ENCODE measurements at places on chromosomes 11 and 22.

GRCh38 chr11:27777033-27777432, 76.8 kb upstream of the BDNF start:
- DNase-seq = no peak

GRCh38 chr11:61066645-61067044, 35.6 kb upstream of the CD5 start:
- DNase-seq = no peak

DNA sequence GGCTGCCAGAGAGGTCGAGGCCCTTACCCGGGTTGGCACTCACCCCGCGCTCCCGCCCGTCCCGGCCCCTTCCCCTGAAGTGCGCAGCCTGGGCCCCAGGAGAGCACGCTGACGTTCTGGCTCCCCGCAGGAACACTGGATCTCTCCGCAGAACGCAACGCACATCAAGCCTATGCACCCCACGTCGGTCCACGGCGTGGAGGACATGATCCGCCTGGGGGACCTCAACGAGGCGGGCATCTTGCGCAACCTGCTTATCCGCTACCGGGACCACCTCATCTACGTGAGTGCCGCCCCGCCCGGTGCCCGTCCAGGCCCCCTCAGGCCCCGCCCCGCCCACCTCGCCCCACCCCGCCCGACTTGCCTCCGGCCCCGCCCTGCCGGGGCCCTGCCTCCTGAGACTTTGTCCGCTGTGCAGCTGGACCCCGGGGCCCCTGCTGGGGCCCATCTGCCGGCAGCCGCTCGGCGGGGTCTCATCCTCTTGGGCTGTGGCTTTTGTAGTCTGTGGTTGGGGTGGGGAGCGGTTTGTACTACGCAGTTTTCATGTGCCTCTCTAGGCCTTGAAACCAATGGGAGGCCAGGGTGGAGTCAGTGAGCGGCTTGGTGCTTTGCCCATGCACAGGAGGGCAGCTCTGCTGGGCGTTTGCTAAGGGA, 19.7 kb downstream of the MYO7A start:
- peak; percentile 20 for DNase-seq

GRCh38 chr22:35489239-35489638, 51.4 kb upstream of the RASD2 start:
- no peak for DNase-seq

DNA sequence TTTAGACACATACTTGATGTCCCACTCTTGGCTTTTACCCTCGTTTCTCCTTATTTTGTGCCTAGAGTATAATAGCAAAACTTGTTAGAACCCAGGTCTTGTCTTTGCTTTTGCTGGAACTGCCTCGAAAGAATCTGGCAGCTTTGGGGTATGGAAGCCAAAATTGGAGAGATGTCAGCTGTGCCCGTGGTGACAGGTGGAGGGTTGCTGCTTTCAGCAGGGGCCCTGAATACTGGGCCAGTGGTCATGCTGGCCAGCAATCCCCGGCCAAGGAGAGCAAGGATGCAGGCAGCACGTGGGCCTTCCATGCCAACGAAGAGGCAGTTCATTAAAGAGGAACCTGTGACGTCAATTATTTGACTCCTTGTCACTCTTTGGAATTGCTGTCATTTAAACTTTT, 181.1 kb downstream of the HIPK3 start:
- DNase-seq = no peak

DNA sequence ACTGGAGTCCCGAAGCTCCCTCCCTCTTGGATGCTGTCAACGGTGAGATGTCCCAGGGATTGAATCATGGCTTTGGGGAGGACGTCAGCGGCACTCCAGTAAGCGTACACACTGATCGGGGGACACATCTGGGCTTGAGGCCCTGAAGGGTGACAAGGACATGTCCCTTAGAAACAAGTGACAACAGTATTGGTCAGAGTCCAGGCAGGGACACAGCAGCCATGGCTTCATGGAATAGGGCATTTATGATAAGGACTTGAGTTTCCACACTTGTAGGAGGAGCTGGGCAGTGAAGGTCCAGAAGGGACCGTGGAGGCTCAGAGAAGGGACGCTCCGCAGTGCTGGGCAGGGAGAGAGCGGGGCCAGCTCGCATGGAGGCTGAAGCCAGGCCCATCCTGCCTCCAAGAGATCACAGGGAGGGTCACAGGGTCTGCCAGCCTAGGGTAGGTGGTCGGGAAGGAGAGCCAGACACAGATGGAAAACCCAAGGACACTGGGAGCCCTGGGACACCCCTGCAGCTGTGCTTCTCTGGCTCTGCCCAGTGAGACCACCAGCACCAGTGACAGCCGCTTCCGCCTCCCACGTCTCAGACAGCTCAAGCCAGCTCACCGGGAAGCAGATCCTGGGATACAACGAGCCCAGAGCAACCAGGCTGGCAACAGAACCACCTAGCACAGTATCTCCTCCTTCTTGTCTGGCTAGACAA, 22.9 kb upstream of the RFPL3 start:
- DNase-seq = no peak

GRCh38 chr11:78576549-78577097, 2.0 kb upstream of the NARS2 start:
- DNase-seq = no peak

DNA sequence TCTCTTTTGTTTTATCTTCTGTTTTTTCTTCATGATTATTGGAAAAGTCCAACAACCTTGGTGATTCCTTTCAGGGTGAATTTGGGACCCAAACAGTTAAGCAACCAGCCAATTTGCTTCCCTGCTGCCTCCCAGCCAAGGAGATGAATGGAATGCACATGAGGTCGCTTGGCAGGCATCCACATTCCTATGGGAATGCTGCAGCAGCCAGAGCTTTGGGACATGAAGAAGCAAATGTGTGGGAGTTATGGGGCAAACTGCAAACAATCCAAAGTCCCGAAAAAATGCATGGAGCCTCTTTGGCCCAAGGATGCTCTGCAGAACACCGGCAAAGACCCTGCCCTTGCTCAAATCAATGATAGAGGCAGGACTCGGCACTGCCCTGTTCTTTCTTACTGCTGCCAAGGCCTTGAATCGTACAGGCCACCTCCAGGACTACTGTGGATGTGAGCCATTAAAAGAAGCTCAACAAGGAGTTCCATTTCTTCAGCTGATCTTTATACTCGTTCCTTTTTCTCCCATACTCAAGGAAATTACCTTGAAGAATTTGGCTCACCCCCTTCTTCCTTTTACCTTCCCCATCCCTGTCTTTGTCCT, 117.3 kb upstream of the TEAD1 start:
- no peak for DNase-seq

DNA sequence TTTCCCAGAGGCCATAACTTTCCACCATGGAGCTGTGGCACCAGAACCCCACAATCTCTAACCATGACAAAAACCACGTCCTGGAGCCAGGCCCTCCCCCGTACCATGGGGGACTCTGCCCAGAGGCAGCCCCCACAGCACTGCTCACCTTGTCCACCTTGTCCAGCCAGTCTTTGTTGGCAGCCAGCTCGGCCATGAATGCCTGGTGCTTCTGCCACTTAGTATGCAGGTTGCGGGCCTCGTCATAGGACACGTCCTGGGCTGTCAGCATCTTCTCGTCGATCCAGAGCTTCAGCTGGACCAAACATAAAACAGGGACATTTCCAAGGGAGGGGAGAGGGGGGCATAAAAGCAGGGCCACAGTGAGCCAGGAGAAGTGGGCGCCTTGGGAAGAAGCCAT, 20.8 kb upstream of the RBM4B start:
- no peak for DNase-seq

GRCh38 chr11:123377355-123377754, 52.7 kb upstream of the GRAMD1B start:
- no peak for DNase-seq

DNA sequence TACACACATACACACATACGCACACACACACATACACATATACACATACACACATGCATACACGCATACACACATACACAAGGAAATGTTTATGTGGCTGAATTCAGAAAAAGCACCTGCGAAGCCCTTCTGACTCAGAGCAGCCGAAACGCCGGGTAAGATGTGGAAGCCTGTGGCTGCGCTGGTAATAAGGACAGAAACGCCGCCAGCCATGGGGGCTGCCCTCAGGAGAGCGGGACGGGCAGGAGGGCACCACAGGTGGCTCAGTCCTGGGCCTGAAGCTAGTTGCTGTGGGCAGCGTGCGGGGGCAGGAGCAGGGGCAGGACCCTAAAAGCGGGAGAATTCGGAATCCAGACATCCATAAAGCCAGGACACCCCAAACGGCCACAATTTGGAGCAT, 378.3 kb downstream of the BRD1 start:
- no peak for DNase-seq

DNA sequence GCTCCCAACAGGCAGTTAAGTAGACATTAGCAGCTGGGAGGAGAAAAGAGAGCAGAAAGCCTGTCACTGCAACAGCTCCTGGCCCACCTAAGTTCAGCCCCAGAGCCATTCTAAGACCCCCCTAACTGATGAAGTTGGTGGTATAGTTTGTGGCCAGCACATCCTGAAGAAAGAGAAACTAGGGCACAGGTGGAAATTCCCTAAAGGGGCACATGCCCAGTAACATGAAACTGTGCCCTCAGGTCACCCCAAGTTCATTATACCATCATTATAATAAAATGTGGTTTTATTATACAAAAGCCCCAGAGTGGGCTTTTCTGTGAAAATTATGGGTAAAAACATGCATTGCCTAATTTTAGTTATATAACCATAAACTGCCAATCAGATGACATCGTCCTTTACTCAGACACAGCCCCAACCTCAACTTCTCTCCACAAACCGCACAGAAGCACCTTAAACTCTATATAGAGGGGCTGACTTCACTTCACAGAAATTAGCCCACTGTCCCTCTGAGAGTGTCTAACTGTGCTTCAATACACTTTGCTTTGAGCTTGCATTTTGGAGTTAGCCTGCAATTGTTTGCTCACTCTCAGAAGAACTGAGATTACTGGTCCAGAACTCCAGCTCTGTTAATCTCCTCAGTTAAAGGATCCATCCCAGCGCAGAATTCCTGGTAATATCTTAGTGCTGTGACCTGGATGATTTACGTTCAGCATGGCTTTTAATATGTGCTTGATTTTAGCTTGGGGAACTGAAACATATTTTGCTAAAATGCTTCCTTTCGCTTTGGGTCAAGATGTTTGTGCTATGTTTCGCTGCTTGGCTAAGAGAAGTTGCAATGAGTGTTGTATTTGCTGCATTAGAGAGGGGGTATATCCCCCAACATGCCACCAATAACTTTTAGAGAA, 1.8 kb upstream of the APOL3 start:
- no peak for DNase-seq

DNA sequence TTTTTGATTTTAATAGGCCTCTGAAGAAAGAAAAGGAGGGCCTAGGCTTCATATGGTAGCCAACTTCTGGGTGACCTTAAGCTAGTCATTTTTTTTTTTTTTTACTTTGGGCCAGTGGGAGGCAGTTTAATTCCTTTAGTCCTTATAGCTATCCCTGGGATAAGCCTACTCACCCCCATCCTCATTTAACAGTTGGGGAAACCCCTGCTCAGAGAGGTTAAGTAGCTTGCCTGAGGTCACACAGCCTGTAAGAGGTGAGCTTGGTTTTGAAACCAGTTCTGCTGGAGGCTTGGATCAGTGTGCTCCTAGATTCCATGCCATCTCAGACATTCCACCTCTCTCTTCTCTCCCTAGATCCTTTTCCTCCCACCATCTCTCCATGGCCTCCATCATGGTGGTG, 86.4 kb downstream of the MYO18B start:
- DNase-seq = no peak

GRCh38 chr11:121886005-121886734, 229.8 kb downstream of the BLID start:
- no peak for DNase-seq

GRCh38 chr11:2477254-2477653, 32.4 kb downstream of the KCNQ1 start:
- DNase-seq = no peak

DNA sequence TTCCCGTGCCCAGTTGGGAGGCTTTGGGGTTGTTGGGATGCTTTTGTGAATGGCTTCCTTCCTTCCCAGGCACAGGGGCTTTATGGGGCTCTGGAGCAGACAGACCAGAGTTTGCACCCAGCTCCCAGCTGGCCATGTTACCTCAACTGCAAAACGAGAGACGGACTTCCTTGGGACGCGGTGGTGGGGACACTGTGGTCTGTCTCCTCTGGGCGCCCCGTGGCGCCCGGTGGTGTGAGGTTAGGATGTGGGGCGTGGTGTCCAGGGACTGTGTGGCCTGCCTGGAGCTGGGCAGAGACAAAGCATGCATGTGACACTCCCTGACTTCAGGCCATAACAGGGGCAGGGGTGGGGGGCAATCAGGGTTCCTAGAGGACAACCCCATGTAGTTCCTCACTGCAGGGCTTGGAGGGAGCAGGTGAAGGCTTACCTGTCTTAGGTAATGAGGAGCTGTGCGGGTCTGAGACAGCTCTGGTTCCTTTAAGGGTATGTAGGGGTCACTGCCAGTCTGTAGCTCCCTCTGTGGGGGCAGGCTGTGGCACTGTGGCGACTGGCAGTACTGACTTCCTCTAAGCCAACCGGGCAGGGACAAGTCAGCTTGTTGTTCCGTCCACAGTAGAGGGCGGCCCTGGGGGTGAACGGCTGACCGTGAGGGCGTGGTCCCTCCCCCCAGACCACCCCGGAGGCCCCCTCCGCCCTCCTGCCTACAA, 14.4 kb downstream of the KCNQ1 start:
- no peak for DNase-seq

DNA sequence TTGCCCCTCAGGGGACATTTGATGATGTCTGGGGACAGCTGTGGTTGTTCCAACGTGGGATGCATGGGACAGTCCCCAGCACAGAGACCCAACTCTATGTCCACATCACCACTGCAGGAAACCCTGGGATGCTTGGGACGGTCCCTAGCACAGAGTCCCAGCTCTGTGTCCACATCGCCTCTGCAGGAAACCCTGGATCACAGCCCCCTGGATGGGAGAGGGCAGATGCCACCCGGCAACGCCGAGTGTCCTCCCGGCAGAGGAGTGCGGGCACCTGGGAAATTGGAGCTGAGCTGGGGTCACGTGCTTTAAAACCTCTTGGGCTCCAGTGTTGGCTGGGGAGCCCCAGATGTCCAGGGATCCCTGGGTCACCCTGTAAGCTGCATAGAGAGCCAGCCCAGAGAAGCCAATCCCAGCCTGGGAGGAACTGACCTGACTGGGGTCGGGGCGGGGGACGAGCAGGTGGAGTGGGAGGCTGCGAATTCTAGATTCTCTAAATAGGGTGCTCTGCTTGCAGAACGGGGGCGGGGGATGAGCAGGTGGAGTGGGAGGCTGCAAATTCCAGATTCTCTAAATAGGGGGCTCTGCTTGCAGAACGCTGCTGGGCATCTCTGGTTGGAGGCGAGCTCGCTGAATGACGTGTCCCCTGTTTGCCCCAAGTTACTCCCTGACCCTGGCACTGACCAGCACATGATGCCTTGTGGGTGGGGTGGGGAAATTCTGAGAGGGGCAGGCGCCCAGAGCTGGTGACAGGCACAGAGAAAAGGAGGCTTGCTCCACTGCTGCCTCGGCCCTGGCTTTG, 1197.8 kb downstream of the BRD1 start:
- DNase-seq = no peak

Data from stimulated activated CD8-positive, alpha-beta memory T cell treated with anti-CD3 and anti-CD28 coated beads, Interleukin-7, amount 100 ng/mL, for 1 hour (primary cell).